ENCODE measurements at places on chromosomes 3 and 15.

GRCh38 chr3:55511895-55512570 is 24.9 kb upstream of the WNT5A start:
- no peak for DNase-seq

GRCh38 chr3:127680146-127680661 is 7.5 kb downstream of the ABTB1 start:
- DNase-seq: no peak

- DNase-seq: no peak
These were observed 107.1 kb upstream of the UBE2E2 start for GRCh38 chr3:23096041-23096440.

DNA sequence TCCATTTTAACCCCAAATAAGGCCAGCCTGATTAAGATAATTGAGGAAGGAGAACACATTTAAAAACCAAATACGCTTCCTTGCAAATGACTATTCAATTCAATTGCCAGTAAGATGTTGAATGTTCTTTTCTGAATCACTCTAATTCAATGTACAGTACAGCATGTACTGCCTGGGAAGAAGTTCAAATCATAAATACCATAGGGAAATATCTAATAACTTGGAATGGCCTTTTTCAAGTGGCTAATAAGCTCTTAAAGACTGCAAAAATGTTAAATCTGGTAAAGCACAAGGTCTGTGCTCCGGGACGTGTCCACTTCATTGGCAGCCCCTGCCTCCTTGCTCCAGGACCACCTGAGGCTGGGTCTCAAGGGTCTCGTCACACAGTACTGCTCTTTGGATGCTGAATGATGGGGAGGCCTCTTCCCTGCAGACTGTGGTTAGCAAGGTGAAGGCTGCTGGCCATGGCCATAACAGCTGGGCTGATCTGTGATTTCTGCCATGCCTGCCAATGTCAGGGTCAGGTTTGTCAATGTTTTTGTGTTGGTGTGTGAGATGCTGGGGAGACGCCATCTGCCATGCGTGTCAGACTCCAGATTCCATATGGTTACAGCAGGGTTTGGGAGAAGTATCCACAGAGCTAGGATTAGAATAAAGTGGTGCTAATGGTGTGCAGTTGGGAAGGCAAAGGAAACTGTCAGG is 300.5 kb downstream of the ADAMTS17 start:
- no peak for DNase-seq

DNA sequence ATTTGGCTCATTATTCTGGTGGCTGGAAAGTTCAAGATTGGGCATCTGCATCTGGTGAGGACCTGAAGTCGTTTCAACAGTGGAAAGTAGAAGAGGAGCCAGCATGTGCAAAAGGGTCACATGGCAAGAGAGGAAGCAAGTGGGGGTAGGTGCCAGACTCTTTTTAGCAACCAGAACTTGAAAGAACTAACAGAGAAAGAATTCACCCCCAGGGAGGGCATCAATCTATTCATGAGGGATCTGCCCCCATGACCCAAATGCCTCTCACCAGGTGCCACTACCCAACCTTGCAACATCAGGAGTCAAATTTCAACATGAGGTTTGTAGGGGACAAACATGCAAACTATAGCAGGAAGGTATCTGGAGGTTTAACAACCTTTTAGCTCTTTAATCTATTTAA is 10.3 kb upstream of the RYK start:
- DNase-seq: no peak

DNA sequence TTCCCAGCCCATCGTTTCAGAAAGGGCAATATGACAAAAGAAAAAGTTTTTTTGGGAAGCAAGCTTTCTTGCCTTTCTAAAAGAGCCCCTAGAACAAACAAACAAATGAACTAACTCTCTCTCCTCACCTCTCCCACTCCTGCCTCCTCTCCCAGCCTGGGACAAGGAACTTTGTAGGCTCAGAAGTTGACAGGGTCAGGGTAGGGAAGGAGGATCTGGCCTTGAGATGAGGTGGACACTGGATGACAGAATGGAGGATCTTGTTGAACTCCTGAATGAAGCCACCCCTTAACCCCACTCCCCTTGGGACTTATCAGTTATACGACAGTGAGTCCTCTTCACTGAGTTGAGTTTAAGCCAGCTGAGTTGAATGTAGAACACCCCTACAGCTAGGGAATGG is 1.6 kb upstream of the ITGA11 start:
- DNase-seq: no peak

GRCh38 chr3:4664412-4664811 is 171.3 kb downstream of the ITPR1 start:
- DNase-seq: no peak

DNA sequence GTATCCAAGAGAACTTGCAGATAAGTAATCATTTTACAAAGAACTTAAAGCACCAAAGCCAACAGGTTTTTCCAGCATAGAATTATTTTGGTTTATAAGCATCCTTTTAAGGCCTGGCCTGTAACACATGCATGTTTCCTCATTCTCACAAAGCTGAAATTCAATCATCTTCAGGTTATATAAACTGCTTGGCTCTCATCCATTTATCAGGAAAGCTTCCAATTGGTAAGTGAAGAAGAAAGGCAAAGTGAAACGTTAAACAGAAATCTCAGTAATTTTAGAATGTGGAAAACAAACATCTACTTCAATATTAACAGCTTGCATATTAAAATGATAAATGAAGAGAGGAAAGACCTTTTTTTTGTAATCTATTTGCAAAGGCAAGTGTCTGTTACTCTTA is 1.6 kb downstream of the SERP1 start:
- no peak for DNase-seq

All from activated CD4-positive, alpha-beta T cell treated with anti-CD3 and anti-CD28 coated beads, Interleukin-2, amount 50 U/mL, for 4 hours (primary cell).